ENCODE measurements at places on chromosomes 2 and 18.

DNA sequence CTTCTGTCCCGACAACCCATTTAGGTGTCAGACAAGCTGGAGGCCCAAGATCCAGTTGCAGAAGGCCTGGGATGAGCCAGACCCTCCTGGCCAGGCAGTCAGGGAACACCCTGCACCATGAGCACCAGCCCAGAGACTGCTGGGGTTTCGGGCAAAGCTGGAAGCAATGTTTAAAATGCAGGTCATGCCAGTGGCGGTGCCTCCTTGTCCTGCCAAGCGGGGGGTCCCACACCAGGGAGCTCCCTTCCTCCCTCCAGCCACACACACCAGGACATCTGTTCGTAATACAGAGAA, 230.2 kb downstream of the ATAD2B start:
- no peak for DNase-seq

DNA sequence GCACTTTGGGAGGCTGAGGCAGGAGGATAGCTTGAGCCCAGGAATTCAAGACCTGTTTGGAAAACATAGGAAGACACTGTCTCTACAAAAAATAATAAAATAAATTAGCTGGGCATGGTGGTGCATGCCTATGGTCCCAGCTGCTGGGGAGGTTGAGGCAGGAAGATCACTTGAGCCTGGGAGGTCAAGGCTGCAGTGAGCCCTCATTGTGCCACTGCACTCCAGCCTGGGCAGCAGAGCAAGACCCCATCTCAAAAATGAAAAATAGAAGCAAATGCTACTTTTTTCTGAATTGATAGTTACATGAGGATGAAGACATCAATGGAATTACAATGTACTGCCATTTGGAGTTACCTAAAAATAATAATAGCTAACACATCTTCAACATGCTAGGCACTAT, 31.9 kb downstream of the METTL21A start:
- no peak for DNase-seq

DNA sequence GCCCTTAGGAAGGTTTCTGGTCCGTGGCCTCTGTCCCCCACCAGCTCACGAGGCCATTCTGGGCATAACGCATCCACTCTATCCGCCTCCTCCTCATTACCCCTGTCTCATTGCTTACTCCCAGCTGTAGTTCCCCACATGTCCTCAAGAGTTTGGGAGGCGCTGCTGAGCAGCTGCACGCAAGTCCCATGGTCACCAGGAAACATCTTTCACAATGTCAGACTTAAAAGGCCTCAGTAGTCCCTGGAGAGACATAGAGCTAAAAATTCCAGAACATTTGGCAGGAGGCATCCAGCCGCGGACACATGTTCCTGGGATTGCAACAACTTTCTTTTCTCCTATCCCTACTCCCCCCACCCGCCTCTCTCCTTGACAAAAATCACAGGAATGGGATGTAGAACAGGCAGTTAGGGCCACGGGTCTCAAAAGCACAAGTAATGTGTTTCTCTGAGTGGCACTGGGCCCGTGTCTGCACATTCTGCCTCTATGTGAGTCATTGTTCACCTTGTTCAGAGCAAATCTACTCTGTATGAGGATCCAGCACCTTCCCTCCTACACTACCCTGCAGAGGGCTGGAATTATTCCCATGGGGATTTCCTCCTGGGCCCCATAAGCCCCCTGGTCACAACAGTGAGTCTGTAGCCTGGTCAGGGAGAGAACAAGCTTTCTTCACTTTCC, 8.1 kb downstream of the LBH start:
- DNase-seq: peak; percentile 85

GRCh38 chr2:70141902-70142589, 48.8 kb downstream of the C2orf42 start:
- DNase-seq: no peak

- no peak for DNase-seq
These were observed 152.2 kb downstream of the INHBB start for GRCh38 chr2:120498121-120498520.

- DNase-seq: no peak
These were observed 274.5 kb downstream of the TMX3 start for GRCh38 chr18:68440433-68440832.

DNA sequence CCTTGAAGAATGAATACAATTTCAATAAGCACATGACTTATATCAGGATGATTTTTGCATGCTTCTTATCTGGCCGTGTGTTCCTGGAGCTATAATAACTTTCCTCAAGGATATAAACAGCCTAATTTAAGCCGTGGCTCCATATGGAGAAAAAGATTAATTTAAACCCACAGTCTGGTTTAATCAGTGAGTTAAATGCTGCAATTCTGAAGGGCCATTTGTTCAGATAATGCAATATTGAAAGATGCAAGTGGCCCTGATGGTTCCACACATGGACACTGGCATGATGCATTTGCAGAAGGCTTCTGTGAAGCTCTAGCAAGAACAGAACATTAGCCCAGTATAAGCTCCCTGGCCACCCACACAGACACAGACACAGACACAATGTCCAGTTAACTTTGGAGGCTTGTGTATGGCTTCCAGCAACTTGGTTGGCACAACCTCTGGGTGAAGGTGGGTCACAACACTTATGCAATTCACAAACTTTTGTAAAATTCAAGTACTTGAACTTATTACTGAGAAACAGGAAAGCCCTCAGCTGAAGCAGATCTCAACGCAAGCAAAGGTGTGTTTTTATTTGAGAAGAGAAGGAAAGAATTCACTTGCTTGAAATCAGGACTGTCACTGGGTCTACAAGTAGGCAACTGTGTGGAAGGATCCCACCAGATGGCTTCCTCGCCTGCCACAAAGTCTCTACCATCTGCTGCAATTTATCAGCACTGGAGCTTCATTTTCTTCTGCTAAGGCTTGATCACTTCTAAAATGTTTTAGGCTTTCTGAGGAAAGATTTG, 63.3 kb downstream of the MDH1 start:
- DNase-seq: no peak

GRCh38 chr2:71502941-71503738, 49.8 kb downstream of the DYSF start:
- DNase-seq: no peak

DNA sequence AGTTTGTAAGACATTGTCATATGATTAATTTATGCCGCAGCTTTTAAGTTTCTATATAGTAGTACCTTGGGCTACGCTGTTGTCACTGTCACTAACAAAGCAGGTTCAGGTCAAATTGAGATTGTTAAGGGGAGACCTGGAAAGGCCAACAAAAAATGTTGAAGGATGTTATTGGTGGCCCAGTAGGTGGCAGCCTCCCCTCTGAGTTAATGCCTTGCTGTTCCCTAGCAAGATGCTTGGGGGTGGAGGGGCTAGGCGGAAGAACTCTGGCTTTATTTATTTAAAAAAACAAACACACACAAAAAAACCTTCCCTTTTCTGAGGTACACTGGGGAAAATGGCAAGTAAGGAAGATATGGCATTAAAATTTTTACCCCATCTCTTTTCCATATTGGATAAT, 128.3 kb upstream of the ATP5MC3 start:
- peak; percentile 62 for DNase-seq

GRCh38 chr2:10620481-10620880, 69.3 kb downstream of the NOL10 start:
- DNase-seq: peak; percentile 33

DNA sequence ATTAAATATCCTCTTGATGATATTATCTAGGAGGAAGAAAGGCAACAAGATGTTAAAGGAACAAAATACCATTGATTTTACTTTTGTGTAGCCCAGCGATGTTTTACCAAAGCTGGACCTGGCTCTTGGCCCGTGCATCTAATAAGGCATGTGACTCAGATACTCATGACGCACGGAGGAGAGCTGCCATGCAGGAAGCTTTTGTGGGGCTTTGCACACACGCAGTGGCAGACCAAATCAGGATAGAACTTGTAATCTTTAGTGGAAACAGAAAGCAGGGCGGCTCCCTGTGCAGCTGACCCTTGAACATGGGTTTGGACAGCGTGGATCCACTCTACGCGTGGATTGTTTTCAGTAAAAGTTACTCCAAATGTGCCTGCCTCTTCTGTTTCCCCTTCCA, 190.0 kb downstream of the NAPG start:
- DNase-seq: peak; percentile 66

DNA sequence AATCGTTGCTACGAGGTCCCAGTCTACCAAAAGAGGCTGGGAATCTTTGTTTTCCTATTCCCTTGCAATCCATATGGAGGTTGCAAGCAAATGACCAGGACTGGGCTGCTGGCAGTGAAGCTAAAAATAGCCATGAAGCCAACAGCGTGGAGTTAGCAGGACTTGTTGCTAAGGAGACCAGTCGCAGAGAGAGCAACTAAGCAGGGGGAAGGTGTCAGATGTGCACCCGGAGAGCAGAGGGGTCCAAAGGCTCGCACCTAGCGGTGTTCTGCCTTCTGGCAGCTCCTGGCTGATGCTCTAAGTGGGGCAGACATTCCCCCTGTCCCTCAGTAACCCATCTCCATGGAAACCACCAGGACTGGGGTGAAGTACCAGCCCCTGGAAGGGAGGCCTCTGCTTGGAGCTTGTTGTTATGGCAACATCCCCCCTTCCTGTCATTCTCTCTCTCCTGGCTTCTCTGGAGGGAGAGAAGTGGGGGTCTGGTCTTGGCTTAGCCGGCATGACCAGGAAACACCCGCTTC, 84.6 kb downstream of the DNMT3A start:
- no peak for DNase-seq

GRCh38 chr2:37782721-37783371, 111.4 kb upstream of the CDC42EP3 start:
- peak; percentile 41 for DNase-seq

- no peak for DNase-seq
These were observed 116.0 kb downstream of the EN1 start for GRCh38 chr2:118731413-118731812.

- DNase-seq: no peak
These were observed 121.7 kb downstream of the PXDN start for GRCh38 chr2:1622521-1623200.

Data from AG20443 (cell line).